ENCODE measurements at places on chromosomes 13 and 19. TPM values are rescaled to one million over a fixed set of nuclear protein-coding genes. Genes with fewer than 3 reads are reported as not detected.

Gene ZNF154
- 11.9 TPM for total RNA-seq

Gene ACER1
- 4.0 TPM for total RNA-seq

Gene CYSLTR2
- 2.4 TPM for total RNA-seq

Gene FUZ
- total RNA-seq = 13.4 TPM

Gene IZUMO1
- total RNA-seq = 0.10 TPM

Gene PET100
- 26.2 TPM for total RNA-seq
